ENCODE measurements at places on chromosomes 1 and 21. TPM values are rescaled to one million over a fixed set of nuclear protein-coding genes. Genes with fewer than 3 reads are reported as not detected.

Gene HAO2
- polyA plus RNA-seq, result 106 TPM

DNA sequence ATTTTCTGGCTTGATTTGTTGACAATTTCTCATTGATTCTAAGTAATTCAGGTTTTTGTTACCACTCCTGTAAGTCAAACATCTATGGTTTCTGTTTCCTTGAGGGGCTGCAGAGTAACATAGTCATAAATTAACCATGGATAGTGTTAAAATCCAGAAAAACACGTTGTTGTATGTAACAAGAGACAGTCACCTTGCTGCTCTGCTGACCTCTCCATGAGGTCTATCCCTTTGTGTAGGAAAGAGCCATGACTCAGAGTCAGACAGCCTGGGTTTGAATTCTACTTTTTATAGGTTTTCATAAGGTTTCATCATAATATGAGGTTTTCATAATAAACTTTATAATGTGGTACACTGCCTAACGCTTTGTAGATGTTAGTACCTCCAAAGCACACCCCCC is 27.6 kb upstream of the NBL1 start:
- DNase-seq, result no peak

GRCh38 chr1:224873434-224874369 is 55.8 kb upstream of the DNAH14 start:
- DNase-seq, result no peak

DNA sequence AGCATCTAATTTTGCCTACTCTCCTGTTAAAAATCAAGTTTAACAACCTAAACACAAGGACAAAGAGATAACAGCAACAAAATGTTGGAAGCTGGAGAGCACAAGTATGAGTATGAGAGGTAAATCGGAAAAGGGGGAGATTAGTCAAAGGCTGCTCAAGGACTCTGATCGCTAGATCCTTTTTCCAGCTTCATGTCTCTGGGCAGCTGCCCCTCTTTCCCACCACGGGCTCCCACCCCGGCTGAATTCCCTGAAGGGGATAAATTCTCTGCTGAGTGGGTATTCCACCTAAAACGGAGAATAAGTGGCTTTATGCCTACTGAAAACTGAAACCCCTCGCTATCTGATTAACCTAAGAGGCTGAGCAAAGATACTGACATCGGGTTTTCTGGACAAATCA is 696 bp upstream of the CTBS start:
- no peak for DNase-seq

Gene PLA2G2F
- not detected for polyA plus RNA-seq

DNA sequence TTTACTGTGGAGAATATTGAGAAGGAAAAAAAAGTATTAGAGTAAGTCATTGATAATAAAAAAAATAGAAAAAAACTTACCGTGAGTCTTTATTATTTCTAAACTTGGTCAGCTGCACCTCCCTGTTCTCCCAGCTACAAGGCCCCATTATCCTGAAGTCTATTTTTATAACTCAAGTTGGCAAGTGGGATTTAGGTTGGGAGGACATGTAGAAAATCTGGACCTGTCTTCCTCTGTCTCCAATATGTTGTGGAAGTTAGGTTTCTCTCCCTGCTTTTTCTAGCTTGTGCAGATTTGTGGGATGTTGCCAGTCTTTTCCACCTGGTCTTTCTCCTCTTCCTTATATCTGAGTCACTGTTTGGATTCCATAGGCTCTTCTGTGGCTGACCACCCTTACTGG is 361.4 kb downstream of the HLX start:
- no peak for DNase-seq

DNA sequence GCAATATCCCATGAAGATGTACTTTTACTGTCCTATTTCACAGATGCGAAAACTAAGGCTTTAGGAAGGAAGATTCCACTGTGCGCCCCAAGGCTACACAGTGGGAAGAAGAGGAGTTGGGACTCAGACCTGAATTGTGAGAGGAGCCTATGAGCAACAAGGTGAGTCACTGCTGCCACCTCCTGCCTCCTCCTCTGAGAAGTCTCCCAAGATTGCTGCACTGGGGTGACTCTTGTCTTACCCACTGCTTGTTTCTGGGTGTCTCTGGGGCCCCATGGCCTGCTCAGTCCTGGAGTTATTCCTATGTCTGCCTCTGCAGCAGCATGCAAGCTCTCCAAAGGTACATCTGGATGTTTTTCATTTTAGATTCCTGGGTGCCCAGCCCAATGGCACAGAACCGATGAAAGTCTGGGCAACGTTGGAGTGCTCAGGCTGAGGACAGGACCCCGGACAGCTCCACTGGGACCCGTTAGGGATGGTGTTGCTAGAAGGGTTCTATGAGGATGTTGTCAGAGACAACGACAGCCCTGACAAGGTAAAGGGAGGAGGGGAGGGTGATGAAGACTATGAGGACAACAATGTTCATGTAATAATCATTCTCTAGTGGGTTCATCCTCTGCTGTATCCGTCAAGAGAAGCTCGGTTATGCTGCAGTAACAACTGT is 11.0 kb upstream of the C1QA start:
- DNase-seq, result no peak

GRCh38 chr1:43937179-43937865 is 3.7 kb downstream of the ARTN start:
- DNase-seq, result no peak

GRCh38 chr1:18079941-18080735 is 27.5 kb upstream of the IGSF21 start:
- DNase-seq, result no peak

DNA sequence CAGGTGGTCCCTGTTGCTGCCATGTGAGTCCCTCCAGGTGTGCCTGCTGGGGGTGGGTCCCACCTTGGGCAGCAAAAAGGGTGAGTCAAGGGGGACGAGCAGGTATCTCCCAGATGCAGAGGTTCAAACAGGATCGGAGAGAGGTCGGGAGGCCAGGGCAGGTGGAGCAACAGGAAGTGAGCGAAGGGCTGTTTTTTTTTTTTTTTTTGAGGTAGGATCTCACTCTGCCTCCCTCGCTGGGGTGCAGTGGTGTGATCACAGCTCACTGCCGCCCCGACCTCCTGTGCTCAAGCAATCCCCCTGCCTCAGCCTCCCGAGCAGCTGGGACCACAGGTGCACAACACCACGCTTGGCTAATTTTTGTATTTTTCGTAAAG is 39.4 kb downstream of the SLC2A7 start:
- DNase-seq, result no peak

- DNase-seq, result no peak
These were observed 505 bp upstream of the GNPAT start for GRCh38 chr1:231240531-231240882.

All from right renal pelvis (tissue), 4 donors.